T-cell (primary cell): ENCODE measurements at places on chromosomes 12 and 14. TPM values are rescaled to one million over a fixed set of nuclear protein-coding genes. Genes with fewer than 3 reads are reported as not detected.

Gene TMEM119
- 0.67 TPM for total RNA-seq

DNA sequence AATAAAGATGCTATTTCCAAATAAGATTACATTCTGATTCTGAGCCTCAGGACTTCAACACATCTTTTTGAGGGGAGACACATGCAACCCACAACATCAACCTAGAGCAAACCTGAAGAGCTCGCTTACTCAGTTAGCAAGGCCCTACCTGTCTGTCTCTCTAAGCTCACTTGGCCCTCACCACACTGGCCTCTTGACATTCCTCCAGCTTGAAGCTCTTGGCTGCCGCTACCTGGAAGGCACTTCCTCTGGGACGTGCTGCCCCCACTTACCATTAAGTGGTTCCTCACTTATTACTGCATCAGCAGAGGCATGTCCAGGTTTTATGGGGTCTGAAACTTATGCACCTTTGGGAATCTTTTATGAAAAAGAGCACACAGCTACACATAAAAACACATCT is 354.8 kb downstream of the GALC start:
- no peaks in the 10 kb centered on the region for H3K4me1 ChIP-seq
- H3K36me3 ChIP-seq = no peaks in the 10 kb centered on the region
- H3K4me3 ChIP-seq = no peak overlapping the region
- DNase-seq = no peak
- H3K27me3 ChIP-seq = no peaks in the 10 kb centered on the region
- no peak overlapping the region for H3K27ac ChIP-seq

- H3K36me3 ChIP-seq = no peaks in the 10 kb centered on the region
- no peak overlapping the region for H3K4me3 ChIP-seq
- peaks cover 43% of the 10 kb centered on the region for H3K27me3 ChIP-seq
- no peaks in the 10 kb centered on the region for H3K4me1 ChIP-seq
- no peak overlapping the region for H3K27ac ChIP-seq
These were observed 4.4 kb upstream of the TNFAIP2 start for GRCh38 chr14:103118663-103119404.

GRCh38 chr14:72558721-72559120 is 335.2 kb downstream of the DPF3 start:
- peaks cover 28% of the 10 kb centered on the region for H3K27me3 ChIP-seq
- H3K4me3 ChIP-seq = no peak overlapping the region
- no peaks in the 10 kb centered on the region for H3K36me3 ChIP-seq
- H3K27ac ChIP-seq = no peak overlapping the region
- DNase-seq = no peak

- no peaks in the 10 kb centered on the region for H3K27me3 ChIP-seq
- DNase-seq = no peak
- H3K4me1 ChIP-seq = no peaks in the 10 kb centered on the region
- H3K36me3 ChIP-seq = no peaks in the 10 kb centered on the region
These were observed 247.4 kb downstream of the GALC start for GRCh38 chr14:87745507-87746118.

DNA sequence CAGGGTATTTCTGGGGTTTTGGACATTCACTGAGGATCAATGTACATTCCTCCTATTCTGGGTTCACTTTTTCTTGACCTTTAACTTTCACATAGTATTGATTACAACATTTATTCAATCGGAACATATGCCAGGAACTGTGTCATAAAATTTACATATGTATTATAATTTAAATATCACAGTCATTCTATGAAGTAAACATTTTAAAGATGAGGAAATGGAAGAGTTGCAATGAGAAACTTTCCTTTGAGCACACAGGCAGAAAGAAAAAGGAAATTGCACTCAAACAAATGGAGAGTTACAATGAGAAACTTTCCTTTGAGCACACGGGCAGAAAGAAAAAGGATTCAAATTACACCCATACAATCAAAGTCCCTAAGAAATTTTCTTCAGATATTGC is 3.1 kb downstream of the MUCL1 start:
- no peak overlapping the region for H3K27ac ChIP-seq
- no peak for DNase-seq
- H3K4me3 ChIP-seq = no peak overlapping the region
- no peaks in the 10 kb centered on the region for H3K27me3 ChIP-seq
